ENCODE measurements at places on chromosomes 7 and 10. TPM values are rescaled to one million over a fixed set of nuclear protein-coding genes. Genes with fewer than 3 reads are reported as not detected.

- DNase-seq: no peak
Observed at GRCh38 chr10:34716234-34716633, 98.9 kb downstream of the PARD3 start.

COG5 gene
- 33.3 TPM for polyA plus RNA-seq

ZNF467 gene
- 38.1 TPM for polyA plus RNA-seq

GCK gene
- polyA plus RNA-seq: 2.5 TPM

DNA sequence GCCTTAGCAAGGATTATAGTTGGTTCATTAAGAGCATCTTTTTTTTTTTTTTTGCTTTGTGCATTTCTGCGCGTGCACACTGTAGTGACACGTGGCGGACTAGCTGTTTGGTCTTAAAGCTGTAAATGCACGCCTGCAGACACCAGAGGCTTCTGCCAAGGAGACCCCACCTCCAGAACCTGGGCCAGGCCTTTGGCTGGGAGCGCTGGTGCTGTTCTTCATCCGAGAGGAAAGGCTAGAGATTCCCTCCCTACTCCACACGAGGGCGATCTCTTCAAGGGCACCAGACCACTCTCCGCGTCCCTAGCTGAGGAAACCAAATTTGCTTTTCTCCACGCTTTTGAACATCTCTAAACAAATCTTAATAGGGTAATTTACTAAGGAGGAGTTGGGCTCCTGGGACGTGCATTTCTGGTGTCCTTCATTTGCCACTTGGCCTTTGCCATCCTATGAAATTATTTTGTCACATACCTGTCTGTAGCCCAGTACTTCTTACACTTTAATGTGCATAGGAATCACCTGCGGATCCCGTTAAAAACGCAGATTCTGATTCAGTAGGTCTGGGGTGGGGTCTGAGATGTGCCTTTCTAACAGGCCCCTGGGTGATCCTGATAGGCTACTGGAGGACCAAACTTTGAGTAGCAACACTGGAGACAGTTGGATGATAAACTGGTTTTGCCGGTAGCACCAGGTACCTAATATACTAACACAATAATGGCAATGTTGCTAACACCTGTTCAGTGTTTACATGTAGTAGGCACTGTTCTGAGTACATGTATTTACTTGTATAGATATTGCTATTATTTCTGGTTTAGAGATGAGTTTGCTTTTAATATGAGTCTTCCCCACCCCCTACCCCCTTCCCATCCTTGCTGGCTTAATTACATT is 1.3 kb upstream of the SLC26A5 start:
- no peak for DNase-seq

ASB10 gene
- polyA plus RNA-seq: not detected

DNA sequence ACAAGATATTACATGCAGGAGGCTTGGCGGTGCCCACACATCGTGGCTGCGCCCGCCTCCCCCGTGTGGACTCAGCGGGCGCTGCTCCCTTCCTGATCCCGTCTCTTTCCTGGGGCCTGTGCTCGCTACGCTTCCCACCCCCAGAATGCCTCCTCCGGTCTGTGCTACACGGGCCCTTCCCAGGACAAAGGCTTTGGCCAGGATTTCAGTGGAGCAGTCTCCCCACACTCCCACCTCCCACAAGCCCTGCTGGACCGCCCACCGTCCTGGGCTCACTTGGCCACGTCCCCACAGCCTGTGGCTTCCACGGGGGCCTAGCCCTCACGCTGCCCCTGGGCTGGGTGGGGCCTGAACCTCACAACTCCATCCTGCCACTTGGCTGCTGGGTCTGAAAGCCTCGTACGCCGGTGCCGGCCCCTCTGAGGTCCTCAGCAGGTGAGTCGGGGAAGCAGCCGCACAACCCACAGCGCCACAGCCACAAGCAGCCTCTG is 17.3 kb downstream of the CFAP46 start:
- DNase-seq: no peak

DNA sequence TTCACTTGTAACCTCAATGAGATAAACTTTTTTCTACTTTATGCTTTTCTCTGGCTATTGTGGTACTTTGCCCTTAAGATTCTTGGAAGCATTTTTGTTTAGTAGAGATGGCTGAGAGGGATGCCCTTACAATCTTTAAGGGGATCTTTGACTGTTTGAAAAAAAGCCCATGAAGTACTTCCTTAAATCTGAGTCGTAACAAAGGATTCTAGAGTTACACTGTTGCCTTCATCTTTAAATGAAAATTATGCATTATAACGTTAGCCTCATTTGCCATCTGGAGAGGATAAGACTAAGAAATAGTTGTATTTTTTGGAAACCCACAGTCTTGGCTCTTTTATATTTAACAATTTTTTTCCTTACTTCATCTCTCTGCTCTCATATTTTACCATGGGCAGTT is 37.8 kb upstream of the FZD1 start:
- no peak for DNase-seq

- DNase-seq: no peak
Observed at GRCh38 chr7:50851451-50851850, 68.8 kb upstream of the GRB10 start.

GRCh38 chr7:94087664-94088352 is 83.7 kb upstream of the BET1 start:
- DNase-seq: peak; percentile 16

DNA sequence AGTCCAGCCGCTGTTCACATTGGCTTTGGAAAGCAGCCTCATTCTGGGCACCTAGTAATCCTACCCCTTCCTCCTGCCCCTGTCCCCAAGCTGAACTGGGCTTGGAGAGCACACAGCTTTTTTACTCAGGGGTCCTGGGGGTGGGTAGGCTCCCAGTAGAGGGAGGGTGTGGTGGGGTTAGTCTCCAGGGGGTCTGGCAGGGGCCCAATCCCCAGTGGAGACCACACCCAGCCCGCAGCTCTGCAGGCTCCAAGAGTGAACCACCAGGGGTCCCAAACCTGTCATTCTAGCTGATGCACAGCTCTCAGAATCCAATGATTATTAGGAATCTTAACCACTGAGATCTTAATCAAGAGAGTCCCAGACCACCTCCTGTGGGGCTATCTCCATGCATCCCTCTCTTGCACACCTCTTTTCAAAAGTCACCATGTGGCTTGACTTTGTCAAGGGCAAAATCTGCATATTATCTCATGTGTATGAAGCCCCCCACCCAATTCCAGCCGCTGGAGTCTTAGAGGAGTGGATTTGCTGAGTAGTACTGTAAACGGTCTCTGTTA is 2.7 kb downstream of the HOXA11 start:
- DNase-seq: no peak

ITGB1 gene
- polyA plus RNA-seq: 593 TPM

- DNase-seq: no peak
Observed at GRCh38 chr10:122054048-122055025, 65.4 kb downstream of the TACC2 start.

GRCh38 chr10:69239816-69240434 is 19.8 kb downstream of the HKDC1 start:
- DNase-seq: no peak

- no peak for DNase-seq
Observed at GRCh38 chr10:63593576-63593975, 72.4 kb downstream of the REEP3 start.
